Right ventricle myocardium inferior (tissue), 1 donor: ENCODE measurements at places on chromosomes 11 and 22.

DNA sequence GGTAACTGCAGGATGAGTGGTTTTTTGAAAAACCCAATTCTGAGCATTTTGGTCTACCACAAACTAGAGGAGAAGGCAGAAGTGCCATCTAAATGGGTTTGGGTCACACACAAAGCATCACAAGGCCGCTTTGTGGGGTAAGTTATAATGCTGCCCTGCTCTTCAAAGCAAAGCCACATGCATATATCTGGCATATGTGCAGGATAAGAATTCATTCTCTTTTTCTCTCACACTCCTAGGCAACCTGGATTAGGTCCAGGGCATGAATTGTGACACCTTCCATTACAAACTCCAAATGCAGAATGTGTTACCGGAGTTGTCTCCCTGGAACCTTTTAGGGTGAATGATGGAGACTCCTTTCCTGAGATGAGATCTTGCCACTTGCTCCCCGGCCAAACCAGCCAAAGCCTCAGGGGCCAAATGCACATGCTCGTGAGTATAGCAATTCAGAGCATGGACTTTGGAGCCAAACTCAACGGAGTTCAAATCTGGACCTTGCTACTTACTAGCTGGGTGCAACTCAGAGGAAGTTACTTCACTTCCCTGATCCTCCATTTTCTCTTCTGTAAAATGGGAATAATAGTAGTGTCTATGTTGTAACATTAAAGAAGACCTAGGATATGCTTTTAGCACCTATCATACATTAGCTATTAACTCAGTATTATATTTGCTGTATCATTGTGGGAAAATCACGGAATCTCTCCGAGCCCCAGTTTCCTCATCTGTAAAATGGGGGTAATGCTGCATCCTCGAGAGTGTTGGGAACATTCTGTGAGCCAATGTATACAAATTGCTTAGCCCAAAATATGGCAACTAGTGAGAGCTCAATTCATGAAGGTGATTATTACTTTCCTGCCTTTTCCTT, 96.6 kb downstream of the COMMD9 start:
- no peak for DNase-seq

DNA sequence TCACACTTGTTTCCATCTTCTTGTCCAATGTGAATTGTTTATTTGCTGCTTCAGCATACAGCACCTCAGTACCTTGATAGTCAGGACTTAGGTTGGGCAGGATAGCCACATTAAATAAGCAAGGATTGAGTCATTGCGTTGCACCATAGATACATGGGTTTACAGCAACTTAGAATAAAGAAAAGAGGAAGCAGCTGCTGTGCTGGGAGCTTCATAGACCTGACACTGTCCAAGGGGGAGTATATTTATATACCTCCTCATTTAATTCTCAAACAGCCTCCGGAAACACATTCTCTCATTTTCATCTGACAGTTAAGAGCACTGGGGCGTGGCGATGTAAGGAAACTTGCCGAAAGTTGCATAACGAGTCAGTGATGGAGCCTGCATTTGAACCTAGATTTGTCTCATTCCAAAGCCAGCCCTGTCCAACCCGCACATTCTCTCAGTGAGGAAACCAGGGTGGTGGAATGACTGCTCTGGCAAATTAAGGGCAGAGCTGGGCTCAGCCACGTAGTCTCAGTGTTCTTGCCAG, 42.2 kb downstream of the UBASH3B start:
- DNase-seq = no peak

DNA sequence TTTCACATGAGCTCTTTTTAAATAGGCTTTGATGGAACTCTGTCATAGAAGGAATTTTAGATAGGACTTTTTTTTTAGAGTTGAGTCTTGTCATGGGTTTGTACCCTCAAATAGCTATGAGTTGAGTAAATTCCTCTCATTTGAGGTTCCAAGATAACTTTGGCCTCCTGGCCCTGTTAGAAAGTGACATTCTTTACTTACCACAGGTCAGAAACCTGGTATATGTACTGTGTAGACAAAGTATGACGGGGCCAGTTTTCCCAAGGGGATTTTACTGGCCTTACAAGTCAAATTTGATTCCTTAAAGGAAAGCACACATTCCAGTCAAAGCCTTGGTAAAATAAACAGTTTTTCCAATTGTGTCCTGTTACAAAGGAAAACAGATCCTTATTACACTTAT, 729.3 kb upstream of the LUZP2 start:
- DNase-seq = no peak

GRCh38 chr22:27175974-27176373, 518.6 kb downstream of the MIAT start:
- DNase-seq = no peak

GRCh38 chr22:30610299-30610698, 3.3 kb downstream of the TCN2 start:
- peak; percentile 80 for DNase-seq

DNA sequence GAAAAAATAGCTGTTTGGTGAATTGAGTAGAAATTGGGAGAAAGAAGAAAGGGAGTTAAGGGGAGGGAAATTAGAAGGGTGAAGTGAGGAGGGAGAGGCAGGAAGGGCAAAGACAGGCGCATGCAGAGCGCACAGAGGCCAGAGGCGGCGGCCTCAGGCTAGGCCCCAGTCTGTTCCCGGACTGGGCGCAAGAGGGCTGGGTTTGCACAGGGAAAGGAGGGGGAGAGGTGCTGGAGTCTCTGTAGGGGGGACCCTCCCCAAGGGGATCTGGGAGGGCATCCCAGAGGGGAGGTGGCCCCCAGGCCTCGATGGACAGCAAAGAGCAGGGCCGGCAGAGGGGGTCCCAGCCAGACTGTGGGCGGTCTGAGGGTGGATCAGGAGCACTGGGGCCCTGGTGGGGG, 1.3 kb upstream of the FLRT1 start:
- no peak for DNase-seq

- DNase-seq = peak; percentile 93
Observed at GRCh38 chr22:32880893-32881596, 79.5 kb downstream of the TIMP3 start.
